ENCODE measurements at places on chromosomes 12 and 14.
A peak's percentile ranks its signal among the peaks of the same experiment; 100 is the strongest.

DNA sequence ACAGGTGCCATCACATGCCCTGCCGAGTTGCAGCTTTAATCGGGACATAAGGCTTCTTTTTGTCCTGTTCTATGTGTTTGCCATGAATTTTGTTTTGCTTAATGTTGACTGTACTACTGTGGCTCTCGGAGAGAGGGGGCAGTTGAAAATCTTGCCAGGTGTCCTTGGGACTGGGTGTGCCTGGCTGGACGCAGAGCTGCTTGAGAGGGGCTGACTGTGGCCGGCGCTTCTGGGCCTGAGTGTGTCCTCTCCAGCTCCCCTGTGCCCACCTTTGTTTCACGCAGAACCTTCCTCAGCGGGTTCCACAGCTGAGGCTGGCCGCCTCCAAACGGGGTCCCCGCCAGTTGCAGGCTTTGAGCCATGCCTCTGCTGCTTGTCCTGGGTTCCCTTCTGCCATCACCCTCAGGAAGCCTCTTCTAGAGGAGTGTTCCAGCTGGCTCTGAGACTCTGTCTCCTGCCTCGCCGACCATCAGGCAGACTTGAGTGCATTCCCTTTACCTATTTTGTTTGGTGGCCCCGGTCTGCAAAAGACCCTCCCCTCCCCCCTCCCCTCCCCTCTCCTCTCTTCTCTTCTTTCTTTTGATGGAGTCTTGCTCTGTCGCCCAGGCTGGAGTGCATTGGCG, 49.7 kb downstream of the DDX51 start:
- no peak for DNase-seq

DNA sequence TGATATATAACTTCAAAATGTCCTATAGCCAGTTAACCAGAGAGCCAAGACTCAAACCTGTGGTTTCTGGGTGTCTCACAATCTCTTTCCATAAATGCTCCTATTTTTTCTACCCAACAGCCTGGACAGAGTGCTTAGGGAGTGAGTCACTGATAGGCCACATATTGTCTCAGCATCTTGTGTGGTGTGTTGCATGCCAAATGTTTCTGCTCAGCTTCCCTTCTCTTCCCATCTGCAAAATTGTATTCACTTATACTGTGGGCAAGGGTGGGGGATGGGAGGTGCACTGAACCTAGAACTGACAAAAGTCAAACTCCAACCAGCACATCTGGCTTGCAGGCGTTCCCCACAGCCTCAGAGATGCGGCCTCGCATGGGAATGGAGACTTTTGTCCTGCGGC, 123.3 kb downstream of the KCNA5 start:
- DNase-seq: no peak

DNA sequence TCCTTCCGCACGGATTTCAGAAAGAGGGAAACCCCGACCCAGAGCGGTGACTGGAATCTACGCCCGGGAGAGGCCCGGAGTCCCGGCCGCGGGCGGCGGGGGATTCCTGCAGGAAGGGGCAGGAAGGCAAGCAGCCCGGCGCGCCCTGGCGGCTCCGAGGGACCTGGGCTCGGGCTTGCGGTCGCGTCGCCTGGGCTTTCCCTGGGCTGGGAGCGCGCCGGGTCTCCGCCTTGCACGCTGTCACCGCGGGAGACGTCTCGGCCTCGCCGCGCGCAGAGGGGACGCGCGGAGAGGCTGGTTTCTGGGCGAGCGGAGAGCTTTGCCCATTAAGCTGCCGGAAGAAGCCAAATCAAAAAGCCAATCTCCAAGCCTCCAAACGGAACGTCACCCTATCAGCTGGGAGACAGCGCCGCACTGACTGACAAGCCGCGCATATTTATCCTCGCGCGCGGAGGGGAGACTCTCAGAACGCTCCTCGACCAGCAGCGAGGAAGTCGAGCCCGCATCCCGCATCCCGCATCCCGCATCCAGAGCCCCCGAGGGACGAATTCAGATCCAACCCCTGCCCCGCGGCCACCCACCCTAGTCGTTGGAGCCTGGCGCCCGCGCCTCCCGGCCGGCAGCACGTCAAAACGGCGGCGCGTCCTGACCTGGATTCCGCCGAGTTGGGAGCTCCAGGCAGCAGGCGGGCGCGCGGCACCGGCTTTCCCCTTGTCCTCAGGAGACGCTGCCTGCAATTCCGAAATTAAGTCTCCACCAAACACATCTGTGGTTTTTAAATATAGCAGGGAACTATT, at the start of gene SLC8A3:
Gene SLC8A3 (minus strand): TSS at position 293 of the 797 bp plus-strand sequence. CDS start 20,529 bp downstream, outside the sequence.
- peak; percentile 10 for DNase-seq

- DNase-seq: peak; percentile 42
These were observed 82.2 kb downstream of the PPP2R5C start for GRCh38 chr14:101843665-101844064.

GRCh38 chr12:56338308-56339157, at the start of gene IL23A:
Gene IL23A (plus strand): TSS chr12:56338884. CDS start chr12:56339045, 161 bp downstream.
- peak; percentile 85 for DNase-seq

GRCh38 chr14:50823051-50823761, 7.8 kb downstream of the NIN start:
- DNase-seq: no peak

GRCh38 chr14:77026930-77027537, 1.5 kb downstream of the IRF2BPL start:
- DNase-seq: peak; percentile 26

DNA sequence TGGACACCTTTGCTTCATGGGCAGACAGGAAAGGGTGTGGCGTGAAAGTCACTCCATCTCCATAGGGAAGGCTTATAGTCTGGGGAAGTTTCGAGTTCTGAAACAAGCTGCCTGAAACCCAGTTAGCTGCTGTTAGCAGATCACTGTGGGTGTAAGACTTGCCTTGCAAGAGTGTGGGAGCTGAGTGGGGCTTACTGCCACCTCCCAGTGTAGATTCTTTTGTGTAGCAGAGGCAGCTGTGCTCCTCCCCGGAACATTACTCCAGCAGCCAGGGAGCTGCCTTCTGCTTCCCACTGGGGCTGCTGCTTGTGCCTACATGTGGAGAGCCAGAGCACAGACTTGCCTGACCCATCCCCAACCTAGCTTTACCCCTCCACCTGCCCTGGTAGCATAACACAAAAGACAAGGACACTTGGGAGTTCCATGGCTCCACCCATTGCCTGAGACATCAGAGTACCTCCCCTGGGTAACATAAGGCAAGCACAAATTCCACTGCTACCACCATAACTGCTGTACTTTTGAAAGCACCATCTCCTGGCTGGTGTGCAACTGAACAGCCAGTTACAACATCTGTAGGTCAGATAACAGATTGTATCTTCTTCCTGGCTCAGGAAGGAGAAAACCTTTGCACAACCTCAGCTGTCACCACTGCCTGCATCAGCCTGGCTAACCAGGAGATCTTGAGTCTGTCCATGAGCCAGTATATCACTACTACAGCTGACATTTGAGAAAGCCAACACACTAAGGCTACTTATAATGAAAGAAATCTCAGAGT, 69.5 kb downstream of the ADAMTS20 start:
- DNase-seq: no peak

DNA sequence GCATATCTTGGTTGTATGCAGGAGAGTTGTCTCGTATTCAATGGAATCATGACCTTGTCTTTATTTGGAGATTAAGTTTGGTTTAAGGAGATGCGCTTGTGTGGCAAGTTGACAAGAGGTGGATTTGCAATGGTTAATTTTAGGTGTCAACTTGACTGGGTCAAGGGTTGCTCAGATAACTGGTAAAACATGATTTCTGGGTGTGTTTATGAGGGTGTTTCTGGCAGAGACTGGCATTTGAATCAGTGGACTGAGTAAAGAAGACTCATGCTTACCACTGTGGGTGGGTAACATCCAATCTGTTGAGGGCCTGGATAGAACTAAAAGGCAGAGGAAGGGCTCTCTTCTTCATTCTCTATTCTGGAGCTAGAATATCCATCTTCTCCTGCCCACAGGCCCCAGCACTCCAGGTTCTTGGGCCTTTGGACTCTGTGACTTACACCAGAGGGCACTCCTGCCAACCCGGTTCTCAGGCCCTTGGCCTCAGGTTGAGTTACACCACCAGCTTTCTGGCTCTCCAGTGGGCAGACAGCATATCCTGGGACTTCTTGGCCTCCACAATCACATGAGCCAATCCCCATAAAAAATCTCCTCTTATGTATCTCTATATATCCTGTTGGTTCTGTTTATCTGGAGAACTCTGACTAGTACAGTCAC, 141.5 kb upstream of the ARID2 start:
- DNase-seq: no peak

- DNase-seq: no peak
These were observed 311.5 kb downstream of the NOVA1 start for GRCh38 chr14:26286081-26286912.

- no peak for DNase-seq
These were observed 33.6 kb upstream of the TDRD9 start for GRCh38 chr14:103894723-103895059.

DNA sequence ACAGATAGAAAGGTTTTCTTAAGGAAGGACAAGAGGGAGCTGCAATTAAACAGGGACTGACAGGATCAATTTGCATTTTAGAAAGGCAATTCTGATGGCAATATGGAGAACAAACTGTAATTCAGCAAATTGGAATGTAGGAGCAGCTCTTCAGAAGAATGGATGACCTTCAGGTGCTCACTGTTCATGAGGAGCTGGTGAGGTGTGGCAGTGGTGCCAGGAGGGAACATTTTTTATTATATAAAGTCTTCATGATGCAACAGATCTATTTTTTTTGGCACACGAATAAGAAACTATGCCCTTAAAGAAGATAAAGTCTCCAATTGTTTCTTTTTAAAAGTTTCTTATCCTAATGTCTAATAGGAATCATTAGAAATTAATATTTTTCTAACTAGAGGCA, 151.7 kb downstream of the SLC38A4 start:
- no peak for DNase-seq

DNA sequence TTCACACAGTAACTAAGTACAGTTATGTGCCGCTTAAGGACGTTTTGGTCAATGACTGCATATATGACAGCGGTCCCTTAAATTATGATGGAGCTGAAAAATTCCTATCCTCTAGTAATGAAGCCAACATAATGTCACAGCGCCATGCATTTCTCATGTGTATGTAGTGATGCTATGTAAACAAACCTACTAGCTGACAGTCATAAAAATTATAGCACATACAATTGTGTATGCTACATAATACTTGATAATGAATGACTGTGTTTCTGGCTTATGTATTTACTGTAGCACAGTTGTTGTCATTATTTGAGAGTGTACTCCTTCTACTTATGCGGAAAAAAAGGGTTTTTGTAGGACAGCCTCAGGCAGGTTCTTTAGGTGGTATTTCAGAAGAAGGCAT, 99.7 kb downstream of the DACT1 start:
- no peak for DNase-seq

GRCh38 chr12:58915634-58916033, 4.7 kb downstream of the LRIG3 start:
- no peak for DNase-seq

DNA sequence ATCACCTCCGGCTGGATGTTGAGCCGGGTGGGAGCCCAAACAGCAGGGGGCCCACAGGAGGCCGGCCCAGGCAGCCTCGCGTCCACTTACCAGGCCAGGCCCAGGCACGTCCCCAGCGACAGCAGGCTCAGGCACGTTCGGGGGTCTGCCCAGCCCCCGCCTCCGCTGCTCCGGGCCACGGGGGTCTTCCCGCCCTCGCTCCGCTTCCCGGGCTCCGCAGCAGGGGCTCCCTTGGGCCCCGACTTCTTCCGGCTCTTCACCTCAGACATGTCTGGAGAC, 216 bp downstream of the IKBIP start:
- no peak for DNase-seq

DNA sequence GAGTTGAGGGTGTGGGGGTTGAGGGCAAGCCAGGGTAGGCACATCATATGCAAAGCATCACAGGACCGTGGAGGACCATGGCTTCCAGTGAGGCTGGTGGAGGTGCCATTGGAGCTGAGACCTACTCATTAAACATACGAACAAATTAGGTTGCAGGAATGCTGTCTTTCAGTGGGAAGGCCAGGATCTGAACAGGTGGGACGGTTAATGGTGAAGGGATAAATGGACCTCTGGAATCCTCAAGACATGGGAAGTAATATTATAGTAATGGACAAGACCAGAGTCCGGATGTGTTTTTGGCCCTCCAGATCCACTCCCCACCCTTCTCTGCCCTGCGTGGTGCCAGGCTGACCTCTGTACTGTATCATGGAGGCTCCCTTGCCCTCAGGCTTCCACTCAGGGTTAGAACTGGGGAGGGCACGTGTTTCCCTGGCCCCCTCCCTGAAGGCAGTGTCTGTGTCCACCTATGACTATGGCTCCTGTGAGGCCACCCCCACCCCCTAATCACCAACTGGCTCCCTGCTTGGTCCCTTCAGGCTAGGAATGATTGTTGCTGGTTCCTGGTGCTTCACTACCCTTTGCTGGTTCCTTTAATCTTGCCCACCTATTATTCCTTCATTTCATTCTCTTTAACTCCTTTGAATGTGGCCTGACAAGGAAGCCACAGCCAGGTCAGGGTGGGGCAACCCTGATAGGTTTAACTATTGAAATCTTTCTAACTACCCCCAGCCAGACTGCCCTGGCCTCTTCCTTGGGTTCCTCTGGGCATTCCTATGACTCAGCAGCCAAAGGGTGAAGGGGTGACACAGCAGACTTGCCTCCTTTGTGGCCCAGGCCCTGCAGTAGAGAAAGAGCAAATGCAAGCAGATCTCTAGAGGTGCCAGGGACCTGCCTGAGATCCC, 10.7 kb downstream of the DHRS2 start:
- no peak for DNase-seq

DNA sequence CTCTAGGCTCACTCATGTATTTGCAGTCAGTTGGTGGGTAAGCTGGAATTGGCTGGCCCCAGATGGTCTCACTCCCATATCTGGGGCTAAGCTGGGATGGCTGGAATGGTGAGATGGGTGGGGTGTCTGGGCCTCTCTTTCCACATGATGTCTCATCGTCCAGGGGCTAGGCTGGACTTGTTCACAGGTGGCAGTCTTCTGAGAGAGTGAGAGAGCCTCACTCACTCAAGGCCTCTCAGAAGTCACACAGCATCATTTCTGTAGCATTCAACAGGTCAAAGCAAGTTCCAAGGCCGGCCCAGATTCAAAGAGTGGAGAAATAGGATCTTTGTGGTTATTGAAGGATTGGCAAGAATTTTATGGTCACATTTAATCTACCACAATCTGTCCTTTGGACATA, 102.7 kb downstream of the UNC79 start:
- DNase-seq: no peak

- no peak for DNase-seq
These were observed 124.3 kb downstream of the FOXN3 start for GRCh38 chr14:89292579-89293313.

GRCh38 chr12:31961137-31961536, 1.9 kb downstream of the RESF1 start:
- DNase-seq: no peak

DNA sequence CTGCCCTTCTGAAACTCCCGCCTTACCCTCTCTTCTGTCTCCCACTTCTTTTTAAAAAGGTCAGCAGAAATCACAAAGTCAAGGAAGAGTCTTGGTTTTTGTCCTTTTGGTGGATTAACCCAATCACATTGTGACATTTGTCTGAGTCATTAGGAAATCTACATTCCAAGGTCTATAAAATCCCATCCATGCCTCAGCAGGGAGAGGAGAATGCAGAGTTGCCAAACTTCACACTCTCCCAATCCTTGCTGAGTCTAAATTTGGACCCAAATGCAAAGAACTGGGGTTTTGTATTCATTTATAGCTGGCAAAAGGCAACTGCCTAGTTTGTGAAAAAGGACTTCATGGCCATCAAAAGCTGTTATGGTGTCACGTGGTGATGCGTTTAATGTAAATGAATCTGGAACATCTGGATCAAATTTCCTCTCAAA, 67.9 kb downstream of the TMEM30B start:
- DNase-seq: no peak

- DNase-seq: no peak
These were observed 43.7 kb upstream of the ATP2B1 start for GRCh38 chr12:89752341-89752740.

Data from activated T-cell treated with anti-CD3 and anti-CD28 coated beads for 24 hours (primary cell).